Right forelimb (tissue), 1 donor: ENCODE measurements at places on chromosomes 5 and 9.

- DNase-seq, result no peak
Observed at GRCh38 chr5:5321137-5321536, 101.3 kb upstream of the ICE1 start.

DNA sequence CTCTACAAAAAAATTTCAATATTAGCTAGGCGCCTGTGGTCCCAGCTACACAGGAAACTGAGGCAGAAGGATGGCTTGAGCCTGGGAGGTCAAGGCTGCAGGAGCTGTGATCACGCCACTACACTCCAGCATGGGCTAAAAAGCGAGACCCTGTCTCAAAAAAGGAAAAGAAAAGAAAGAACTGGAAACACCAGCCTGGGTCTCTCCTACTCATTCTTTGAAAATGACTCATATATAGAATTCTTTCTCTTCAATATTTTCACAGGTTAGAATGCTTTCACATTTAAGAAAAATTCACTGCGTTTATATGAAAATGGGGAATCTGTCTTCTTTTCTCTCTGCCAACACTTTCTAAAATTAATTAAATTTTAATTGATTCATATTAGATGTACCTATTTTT lies 115.6 kb downstream of the TRPM6 start:
- no peak for DNase-seq

- no peak for DNase-seq
Observed at GRCh38 chr5:137617528-137618205, 118.2 kb downstream of the KLHL3 start.

DNA sequence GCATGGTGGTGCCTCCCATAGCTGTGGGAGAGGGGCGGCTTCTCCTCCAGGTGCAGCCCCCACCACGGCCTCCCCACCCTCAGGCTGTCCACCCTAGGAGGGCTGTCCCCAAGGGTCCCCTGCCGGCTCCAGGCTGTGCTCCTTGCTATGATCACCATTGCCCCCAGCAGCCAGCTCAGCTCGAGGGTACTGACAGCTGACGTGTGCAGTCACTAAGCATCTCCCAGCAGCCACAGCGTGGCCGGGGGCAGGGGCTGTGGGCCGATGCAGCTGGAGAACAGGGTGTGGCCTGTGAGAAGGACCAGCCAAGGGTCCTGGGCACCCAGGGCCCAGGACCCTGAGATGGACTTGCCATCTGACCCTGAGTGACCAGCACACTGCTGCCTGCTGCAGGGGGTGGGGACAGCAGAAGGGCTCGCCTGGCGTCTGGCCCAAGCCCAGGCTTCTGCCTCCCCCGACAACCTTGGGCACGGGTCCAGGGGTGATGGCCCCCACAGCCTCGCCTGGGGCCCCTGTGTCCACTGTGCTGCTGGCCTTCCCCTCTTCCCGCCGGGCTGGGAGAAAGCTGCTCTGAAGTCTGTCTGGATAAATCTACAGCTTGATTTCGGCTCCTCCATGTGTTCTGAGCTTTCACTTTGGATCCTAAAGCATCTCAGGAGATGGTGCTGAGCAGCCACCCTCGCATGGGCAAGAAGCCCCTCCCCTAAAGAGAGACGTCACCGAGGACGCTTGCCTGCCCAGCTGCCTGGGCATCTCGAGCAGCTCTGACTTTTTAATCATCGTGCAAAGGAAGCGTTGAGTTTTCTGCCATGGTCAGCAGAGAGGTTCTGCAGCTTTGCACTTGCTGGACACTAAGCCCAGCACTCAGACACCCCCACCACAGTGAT lies 5.5 kb downstream of the KCNT1 start:
- DNase-seq, result no peak

GRCh38 chr5:96614110-96614691 lies 48.0 kb upstream of the CAST start:
- peak; percentile 65 for DNase-seq

DNA sequence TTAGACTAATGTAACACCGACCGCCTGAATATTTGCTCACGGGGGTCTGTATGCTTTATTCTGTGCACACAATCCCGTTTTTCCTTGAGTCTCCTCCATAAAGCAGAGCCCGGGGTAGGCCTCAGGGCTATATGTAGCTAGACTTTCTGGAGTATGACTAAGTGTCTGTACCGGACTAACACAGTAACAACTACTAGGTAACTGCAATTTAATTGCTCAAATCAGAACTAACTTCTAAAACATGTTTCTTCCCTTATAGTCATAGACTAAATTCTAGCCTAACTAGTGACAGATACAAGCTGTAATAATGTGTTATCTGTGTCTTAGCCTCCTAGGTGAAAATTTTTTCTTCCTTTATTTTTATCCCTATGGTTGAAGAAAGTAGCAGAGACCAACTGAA lies 2.1 kb downstream of the REEP5 start:
- DNase-seq, result no peak

DNA sequence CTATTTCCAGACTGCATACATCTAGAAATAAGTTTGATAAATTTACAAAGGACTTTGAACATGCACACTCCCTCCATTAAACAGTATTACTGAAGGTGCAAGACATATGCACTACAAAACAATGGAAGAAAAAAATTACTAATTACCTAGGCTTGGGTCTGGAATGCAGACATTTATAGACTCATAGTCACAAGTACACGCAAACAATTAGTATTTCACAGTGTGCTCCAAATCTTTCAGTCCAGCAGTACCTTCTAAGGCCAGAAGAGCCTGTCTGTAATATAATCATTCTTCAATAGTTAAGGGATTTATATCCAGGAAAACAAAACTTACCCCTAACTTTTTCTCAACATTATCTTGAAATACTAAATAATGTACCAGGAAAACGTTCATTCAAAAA lies 11.2 kb downstream of the RICTOR start:
- DNase-seq, result no peak

- DNase-seq, result no peak
Observed at GRCh38 chr5:171649075-171649401, 136.6 kb upstream of the SMIM23 start.

GRCh38 chr9:126470241-126470993 lies 143.3 kb upstream of the LMX1B start:
- DNase-seq, result no peak

DNA sequence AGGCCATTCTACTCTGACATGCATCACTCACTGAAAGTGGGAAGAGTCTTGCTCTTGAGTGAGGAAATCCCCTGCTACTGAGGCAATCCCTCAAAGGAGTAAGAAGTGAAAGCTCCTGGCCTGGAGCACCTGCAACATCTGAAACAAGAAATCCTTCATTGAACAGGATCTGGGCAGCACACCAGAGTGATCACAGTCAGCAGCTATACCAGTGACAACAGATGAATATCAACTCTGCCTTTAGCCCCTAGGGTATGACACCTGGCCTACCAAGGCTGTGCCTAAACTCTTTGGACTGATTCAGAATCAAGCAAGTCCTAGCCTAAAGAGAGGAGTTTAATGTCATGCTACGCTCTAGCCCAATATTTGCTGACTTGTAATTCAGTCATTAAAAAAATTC lies 156.2 kb upstream of the CCDC152 start:
- DNase-seq, result no peak
